Osteocyte (in vitro differentiated cells): ENCODE measurements at places on chromosomes 13 and 19.

DNA sequence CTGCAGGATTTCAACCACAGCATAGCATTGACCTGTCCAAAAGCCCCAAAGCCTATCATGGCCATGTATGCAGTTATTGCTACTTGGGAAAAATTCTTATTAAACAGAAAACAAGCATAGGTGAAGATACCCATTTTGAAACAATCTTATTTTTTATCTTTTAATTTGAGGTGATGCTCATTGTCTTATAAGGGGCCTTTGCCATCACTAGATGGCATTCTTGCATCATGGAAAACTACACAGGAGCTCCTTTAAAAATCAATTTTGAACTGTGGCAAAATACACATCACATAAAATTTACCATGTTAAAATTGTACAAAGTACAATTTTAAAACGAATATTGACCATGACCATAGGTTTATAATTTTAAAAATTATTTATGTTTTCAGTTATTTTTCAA, 38.9 kb upstream of the ZNF835 start:
- no peak for DNase-seq

- DNase-seq = no peak
These were observed 21.4 kb downstream of the MIR17HG start for GRCh38 chr13:91368676-91369440.

DNA sequence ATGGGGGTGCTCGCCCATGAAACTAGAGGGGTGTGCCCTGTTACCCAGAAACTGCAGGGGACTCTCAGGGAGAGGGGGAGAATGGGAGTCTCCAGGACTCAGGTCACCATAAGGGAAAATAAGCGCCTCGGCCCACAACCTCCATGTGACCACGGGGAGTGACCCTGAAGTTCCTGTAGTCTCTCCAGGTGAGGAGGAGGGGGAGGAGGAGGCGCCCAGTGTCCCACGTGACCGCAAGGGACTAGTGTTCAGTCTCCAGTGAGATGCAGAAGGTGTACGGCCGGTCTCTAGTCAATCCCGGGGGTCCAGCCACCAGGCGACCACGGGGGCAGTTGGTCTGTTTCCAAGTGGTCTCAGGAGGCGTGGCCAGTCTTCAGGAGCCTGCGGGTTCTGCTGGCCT, 16.0 kb downstream of the TM6SF2 start:
- DNase-seq = no peak

DNA sequence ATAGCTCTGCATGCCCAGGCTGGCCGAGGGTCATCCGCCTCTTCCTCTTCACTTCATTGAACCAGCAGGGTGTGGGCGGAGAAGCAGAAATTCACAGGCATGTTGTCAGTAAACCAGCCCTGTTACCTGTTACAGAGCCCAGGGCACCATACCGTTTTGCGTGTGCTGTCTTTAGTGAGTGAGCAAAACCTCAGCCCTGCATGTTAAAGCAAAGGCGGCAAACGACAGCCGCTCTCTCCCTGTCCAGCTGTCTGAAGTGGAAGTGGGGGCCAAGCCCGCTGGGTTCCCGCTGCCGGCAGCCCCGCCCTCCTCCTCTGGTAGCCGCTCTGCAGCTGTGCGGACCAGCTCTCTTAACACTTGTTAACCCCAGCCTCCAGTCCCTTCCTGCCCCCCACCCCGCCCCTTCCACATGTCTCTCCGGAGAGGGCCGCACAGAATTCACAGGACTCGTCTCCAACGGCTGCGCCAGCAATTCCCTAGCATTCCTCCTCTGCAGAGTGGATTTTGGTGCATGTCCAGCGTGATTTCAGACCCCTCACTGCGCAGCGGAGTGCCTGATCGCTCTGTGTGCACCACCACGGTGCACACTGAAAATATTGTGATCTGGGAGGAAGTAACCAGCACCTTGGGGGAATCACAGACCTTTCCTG, 12.7 kb downstream of the KLHL26 start:
- peak; percentile 91 for DNase-seq

DNA sequence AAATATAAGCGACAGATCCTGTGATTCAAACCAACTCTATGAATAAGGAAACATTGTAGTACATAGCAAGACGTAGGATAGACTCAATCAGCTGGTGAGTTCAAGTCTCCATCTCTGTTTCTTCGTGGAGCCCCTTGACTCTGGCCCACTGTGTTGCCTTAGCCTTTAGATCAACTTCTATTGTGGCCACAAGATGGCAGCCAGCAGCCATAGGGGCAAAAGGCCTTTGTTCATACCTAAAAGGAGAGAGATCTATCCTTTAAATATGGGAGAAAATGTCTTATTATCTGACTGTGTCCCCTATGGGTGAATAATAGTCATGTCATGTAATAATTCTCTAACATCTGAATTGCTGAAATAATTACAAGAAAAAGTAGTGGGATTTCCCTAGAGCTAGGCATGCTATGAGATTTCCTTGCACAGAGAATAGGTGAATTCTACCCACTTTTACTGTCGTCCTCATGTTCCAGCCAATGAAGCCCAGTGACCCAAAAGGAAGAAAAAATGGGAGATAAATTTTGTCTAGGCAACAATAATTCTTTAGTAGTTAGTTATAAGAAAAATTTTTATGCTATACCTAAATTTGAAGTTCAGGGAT, 129.4 kb downstream of the PCDH20 start:
- DNase-seq = no peak

DNA sequence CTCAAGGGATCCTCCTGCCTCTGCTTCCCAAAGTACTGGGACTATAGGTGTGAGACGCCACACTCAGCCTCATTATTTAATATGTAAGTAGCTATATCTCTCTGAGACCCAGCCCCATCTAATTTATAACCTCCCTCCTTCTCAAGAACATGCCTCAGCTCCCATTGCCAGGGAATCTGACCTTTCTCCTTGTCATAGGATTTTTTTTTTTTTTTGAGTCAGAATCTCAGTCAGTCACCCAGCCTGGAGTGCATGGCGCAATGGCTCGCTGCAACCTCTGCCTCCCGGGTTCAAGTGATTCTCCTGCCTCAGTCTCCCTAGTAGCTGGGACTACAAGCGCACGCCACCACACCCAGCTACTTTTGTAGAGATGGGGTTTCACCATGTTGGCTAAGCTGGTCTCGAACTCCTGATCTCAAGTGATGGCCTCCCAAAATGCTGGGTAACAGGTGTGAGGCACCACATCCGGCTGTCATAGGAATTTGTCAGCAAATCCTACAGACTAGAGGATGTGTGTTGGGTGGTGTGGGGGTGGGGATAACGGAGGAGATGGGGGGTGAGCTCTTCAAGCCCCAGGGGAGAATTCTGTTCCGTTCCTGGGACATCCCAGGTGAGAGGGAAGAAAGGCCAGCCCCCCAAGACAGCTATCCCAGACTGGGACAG, 5.1 kb upstream of the EPS8L1 start:
- no peak for DNase-seq

DNA sequence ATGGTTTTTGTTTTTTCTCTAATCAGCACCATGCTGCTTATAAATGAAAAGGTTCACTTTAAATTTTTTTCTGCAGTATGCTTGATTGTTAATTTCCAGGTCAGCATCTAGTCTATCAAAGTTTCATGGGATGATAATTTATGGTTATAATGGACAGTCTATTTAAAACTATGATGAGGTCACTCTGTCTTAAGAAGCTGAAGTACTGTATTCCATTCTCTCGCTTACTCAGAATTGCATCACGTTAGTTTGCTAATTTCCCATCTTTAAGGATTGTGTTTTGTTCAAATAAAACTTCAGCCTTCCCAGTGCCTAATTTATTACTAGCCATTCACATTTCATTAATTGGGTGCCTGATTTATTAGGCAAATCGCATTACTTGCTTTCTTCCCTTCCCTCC, 94.3 kb downstream of the GPC6 start:
- no peak for DNase-seq

- DNase-seq = no peak
These were observed 7.1 kb downstream of the KLF16 start for GRCh38 chr19:1856345-1856697.

- DNase-seq = no peak
These were observed 194.7 kb downstream of the B3GLCT start for GRCh38 chr13:31394506-31394905.
